ENCODE measurements at places on chromosomes 13 and 19.

GRCh38 chr13:67353941-67354340 lies 123.8 kb upstream of the PCDH9 start:
- no peak for DNase-seq

GRCh38 chr13:41561170-41561569 lies 103.8 kb downstream of the RGCC start:
- DNase-seq: no peak

DNA sequence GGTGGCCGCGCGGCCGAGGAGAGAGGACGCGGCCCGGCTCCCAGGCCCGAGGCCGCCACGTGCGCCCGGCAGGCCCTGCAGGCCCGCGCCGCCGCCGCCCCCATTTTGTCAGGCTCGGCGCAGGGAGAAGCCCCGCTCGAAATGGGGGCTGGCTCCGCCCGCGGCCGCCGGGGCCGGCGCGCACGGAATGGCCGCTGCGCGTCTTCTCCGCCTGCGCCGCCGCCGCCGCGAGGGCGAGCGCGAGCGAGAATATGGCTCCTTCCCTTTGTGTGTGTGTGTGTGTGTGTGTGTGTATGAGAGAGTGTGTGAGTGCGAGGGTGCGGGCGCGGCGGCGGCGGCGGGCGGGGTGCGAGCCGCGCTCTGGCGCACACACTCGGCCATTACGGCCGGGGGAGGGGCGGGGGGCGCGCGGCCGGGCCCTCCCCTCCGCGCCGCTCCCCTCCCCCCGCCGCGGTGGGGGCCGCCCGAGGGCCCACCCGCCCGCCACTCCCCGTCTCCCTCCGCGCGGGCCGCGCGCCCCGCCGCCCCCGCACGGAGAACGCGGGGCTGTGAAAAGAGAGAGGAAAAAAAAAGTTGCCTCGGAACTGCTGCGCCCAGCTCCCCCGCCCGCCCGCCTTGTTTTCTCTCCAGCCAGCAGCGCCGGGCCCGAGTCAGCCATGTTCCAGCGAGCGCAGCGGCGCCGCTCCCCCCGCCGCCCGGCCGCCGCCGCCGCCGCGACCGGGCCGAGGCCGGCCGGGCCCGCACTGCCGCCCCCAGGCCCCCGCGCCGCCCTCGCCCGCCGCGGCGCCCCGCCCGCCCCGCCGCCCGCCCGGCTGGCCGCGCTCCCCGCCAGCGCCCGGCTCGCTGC lies 1.0 kb downstream of the HMGB1 start:
- DNase-seq: peak; percentile 72

- DNase-seq: no peak
These were observed 48.0 kb upstream of the IPO5 start for GRCh38 chr13:97905517-97905916.

GRCh38 chr13:50645092-50645491 lies 198.4 kb downstream of the DLEU7 start:
- DNase-seq: no peak

- DNase-seq: no peak
These were observed 381.1 kb downstream of the LIG4 start for GRCh38 chr13:107834281-107834680.

DNA sequence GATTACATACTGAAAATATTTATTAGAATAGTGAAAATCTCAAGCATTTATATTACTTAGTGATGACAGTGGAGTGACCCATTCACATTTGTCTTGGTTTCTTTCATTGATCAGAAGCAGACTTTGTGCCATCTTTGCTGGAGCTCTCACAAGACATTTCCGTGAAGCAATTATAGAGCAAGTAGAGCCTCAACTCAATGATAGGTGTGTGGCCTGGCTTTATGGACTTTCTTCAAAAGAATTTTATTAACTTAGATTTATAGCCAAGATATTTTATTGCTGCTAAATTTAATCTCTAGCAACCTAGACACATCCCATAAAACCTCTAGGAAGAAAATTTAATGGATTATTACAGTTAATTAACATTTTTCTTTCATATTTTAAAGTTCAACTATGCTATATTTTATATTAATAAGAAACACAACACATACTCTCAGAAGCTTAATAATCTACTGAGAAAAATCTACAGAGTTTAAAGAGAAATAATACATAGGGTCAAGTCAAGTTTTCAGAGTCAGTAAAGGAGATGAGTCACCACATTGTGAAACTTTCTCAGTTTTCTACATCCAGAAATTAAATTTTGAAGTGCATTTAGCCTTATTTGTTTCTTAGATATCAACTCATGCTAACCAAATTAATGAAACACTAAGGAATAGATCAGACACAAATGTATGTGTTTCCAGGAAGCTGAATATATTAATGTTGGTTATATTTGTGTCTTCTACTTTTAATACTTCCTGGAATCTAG lies 160.5 kb downstream of the LACC1 start:
- no peak for DNase-seq

GRCh38 chr19:43570174-43570791 lies 5.0 kb downstream of the XRCC1 start:
- no peak for DNase-seq

- no peak for DNase-seq
These were observed 12.5 kb downstream of the MEIS3 start for GRCh38 chr19:47406711-47407416.

DNA sequence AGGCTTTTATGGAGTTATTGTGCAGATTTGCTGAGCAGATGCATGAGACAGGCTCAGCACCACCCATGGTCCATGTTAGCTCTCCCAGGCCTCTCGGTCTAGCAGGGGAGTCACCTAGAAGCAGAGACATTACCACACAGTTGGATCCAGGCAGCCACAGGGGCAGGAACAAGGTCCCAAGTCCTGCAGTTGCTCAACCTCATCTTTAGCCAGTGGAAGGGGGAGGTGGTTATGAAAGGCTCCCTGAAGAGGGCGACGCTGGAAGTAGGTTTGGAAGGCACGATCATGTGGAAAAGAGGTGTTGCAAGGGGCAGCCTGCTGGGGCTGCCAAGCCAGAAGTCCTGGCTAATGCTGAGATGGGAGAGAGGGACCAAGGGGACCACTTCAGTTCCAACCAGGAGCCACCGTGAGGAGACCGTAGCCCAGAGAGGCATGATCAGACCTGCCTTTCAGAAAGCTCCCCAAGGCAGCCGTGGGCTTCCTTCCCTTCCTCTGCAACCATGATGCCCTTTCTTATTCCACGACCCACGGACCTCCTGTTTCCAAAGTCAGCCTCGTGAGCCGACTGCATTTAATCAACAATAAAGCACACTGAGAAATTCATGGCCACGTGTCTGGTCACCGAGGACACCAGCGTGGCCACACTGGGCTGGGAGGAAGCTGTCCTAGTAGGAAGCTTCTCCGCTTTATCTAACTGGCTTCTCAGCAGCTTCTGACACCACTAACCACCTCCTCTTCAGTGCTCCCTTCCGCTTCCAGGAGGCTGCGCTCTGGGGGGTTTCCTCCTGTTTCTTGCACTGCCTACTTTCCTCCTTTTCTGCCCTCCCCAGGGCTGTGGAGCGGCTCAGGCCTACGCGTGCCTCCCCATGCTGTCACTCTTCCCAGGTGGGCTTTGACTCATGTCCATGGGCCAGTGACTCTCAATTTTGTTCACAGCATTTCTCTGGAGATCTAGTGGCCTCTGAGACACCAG lies 2.6 kb downstream of the AP1M1 start:
- DNase-seq: no peak

DNA sequence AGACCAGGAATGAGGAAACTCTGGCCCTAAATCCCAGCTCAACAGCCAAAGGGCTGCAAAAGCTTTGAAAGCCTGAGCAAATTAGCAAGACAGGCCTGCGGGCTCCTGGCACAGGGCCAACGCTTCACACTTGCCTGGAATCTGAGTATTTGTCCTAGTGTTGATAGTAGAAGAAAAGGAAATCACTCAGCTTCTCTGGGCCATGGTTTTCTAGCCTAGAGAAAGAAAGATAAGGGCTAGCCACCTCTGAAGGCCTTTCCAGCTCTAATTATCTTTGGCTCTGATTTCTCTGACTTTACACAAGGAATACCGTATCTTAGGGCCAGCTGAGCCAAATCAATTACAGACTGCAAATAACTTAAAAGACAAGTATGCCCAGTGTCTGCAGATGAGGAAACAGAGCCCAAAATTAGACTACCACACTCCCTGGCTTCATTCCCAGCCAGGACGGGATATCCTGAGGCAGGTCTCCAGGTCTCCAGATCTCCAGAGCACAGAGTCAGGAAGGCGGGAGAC lies 69.6 kb downstream of the STK24 start:
- no peak for DNase-seq

DNA sequence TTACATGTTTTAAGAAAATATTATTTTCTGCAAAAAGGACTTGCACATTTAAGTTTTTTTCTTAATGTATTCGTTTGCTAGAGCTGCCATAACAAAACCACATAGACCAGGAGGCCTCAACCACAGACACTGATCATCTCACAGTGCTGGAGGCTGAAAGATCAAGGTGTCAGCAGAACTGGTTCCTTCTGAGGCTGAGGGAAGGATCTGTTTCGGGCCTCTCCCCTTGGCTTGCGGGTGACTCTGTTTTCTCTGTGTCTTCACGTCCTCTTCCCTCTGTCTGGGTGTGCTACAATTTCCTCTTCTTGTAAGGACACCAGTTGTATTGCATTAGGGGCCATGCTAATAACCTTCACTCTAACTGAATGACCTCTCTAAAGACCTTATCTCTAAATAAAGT lies 364.2 kb downstream of the IRS2 start:
- DNase-seq: no peak

DNA sequence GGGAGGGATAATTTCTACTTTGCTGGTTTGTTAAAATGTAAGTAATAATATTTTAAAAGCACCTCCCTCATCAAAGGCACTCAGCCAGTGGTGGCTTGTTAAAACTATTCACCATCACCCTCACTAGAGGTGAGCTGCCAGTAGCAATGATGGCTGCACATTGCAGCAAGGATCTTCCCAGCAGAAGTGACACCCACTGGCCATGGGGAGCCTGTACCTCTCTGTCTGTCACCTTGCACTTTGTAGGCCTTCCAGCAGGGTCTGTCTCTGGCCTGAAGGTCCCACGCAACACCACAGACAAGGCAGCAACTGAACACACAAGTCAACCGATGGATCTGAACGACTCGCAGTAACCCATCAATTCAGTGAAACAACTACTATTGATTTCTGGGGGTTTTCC lies 47.3 kb upstream of the C13orf42 start:
- DNase-seq: no peak

GRCh38 chr13:59750860-59751259 lies 412.9 kb downstream of the DIAPH3 start:
- no peak for DNase-seq

- no peak for DNase-seq
These were observed 31.1 kb downstream of the CEACAM8 start for GRCh38 chr19:42563352-42564210.

- DNase-seq: no peak
These were observed 168.0 kb downstream of the EFNB2 start for GRCh38 chr13:106367361-106367971.

GRCh38 chr13:53005626-53006025 lies 23.0 kb upstream of the OLFM4 start:
- no peak for DNase-seq

- no peak for DNase-seq
These were observed 102.8 kb downstream of the STARD13 start for GRCh38 chr13:33182729-33183128.

GRCh38 chr19:35612224-35612558 lies 344 bp upstream of the HAUS5 start:
- DNase-seq: no peak

- DNase-seq: peak; percentile 45
These were observed 3.7 kb downstream of the SNRPA start for GRCh38 chr19:40754611-40755247.

- peak; percentile 62 for DNase-seq
These were observed 11.1 kb upstream of the DHRS12 start for GRCh38 chr13:51814825-51815650.

DNA sequence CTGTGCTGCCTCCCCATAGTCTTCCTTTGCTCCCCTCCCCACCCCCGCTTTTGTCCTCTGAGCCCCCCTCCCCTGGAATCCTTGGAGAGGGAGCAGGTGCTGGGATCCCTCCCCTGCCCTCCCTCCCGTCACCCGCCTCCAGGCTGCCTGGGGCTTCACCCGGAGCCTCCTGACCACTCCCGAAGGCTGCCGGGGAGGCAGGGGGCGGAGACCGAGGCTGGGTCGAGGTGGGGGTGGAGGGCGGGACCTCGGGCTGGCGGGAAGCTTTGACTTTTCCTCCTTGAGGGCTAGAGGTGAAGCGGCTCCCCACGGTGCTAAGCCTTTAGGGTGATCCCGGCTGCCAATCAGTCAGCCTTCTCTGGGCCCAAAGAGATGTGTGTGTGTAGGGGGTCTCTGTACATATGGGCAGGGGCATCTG lies 1.5 kb downstream of the KMT5C start:
- DNase-seq: peak; percentile 73

GRCh38 chr13:28533441-28534166 lies 38.7 kb upstream of the FLT1 start:
- DNase-seq: no peak

DNA sequence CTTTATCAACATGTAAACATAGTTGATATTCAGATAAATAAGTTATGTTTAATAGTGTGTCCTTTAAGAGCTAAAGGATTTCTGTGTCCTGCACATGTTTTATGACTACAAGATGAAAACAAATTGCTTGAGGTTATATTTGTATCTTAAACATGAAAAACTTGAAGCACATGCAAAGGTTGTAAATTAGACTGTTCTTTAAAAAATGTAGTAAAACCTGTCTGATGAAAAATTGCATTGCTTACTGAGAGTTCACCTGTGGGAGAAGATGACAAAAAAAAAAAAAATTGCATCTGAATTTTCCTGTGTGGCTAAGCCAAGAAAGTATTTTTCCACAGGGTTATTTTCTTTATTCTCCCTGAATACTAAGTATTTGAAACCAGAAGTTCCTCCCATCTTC lies 25.7 kb upstream of the LMO7 start:
- DNase-seq: no peak

DNA sequence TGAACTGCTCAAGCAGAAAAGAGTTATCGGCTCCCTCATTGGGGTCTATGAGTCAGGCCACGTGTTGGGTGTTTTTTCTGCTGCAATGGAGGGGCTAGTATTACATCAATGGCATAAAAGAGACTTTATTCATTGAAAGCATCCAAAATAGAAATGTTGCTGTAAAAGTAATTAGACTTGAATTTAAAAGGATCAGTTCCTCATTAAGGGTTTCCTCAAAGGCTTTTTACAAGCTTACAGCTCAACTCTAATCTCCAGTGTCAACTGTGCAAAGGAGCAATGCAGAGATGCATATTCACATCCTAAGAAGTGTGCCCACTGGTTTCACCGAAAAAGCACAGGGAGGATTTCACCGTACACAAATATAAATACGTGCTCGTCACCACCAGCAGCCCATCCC lies 300.3 kb downstream of the FOXO1 start:
- DNase-seq: no peak
